ENCODE measurements at places on chromosomes 1 and 21. TPM values are rescaled to one million over a fixed set of nuclear protein-coding genes. Genes with fewer than 3 reads are reported as not detected.

DNA sequence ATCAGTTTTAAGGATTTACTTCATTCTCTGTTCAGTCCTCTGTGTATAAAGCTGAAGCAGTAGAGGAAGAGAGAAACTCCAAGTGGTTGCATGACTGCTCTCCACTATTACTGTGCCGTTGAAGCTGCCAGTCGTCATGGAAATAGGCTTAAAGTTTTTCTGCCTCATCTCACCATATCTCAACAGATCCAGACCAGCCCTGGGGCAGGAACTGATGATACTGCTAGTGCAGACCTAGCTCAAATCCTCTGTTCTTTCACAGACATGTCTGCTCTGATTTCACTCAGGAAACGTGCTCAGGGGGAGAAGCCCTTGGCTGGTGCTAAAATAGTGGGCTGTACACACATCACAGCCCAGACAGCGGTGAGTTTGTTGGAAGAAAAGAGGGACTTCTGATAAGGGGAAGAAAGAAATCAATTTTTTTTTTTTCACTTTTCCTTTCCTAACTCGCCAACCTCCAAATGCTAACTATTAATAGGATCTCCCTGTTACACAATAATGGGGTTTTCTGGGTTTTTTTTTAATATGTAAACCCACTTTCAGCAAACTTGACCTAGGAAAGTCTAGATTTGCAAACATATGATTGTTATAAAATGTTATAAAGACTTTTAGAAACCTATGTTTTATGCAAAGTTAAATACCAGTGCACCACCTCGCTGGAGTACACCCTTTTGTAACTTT is 22.2 kb upstream of the STRIP1 start:
- DNase-seq: no peak

DNA sequence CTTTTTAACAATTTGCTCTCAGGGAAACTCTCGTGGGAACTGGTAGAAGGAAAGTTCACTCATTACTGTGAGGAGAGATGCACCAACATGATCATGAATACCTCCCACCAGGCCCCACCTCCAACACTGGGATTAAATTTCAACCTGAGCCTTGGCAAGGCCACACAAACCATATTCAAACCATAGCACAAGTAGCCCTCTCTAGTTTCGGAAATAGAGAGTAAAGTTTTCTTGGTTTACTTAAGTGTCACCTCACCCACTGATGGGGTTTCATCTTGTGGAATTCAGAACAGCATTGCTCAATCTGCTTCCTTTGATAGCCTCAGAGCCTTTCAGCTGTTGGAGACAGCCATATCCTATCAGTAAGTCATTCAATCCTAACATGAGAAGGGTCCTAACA is 25.5 kb upstream of the CCSAP start:
- DNase-seq: no peak

- no peak for DNase-seq
Observed at GRCh38 chr21:44467859-44468195, 12.5 kb downstream of the LRRC3 start.

- DNase-seq: no peak
Observed at GRCh38 chr1:111948209-111949171, 41.0 kb downstream of the KCND3 start.

GRCh38 chr1:155010211-155010918 is 7.8 kb downstream of the ZBTB7B start:
- DNase-seq: no peak

GRCh38 chr1:53615101-53615500 is 123.9 kb downstream of the GLIS1 start:
- peak; percentile 35 for DNase-seq

DNA sequence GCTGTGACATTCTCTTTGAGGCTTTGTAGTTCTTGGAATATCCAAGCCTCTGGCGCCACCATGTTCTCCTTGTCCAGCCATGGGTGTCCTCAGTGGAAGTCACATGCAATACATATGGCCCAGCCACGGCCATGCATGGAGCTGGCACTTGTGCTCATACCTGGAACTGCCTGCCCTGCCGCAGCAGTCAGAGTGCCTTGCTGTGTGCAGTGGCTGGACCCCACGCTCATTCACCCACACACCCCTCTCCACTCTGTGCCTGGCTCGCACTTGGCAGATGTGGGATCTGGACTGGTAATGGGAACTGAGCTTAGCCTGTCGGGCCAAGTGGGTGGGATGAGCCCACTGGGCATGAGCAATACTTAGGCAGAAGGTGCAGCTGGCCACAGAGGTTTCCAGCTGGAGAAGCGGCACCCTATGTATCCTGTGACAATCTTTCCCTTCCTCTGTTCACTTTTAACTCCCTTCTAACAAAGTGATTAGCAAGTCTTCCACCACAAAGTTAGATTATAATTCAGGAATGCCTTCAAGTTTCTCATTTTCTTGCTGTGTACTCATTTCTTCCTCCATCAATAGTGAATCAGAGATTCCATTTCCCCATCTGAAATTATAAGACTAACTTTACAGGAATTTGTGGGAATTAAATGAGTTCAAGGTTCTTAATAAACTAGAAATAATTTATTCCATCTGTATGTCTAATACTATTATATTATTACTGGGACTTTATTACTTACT is 351.6 kb upstream of the NCAM2 start:
- no peak for DNase-seq

The FOXO6 gene
- total RNA-seq: 0.38 TPM

The CEP85 gene
- total RNA-seq: 5.5 TPM

The ZNF436 gene
- 3.7 TPM for total RNA-seq

Measured in left lobe of liver (tissue), 2 donors.